ENCODE measurements at places on chromosomes 1 and 21.

DNA sequence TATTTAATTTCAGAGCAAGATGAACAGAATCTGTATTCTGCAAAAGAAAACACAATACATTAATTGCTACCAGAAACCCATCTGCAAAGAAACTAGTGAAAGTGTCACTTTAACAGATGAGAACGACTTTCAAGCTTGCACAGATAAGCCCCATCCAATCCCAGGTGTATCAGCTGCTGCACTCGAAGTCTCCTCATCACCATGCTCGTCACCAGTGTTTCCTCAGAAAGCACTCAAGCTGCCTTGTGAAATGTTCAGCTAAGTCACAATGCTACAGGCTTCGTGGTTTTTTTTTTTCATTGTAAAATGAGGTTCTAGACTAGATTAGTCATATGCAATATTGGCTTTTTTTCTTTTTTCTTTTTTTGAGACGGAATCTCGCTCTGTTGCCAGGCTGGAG lies 3.3 kb upstream of the TOMM20 start:
- peaks cover 29% of the 10 kb centered on the region for H3K36me3 ChIP-seq
- H3K27me3 ChIP-seq, result no peaks in the 10 kb centered on the region
- peaks cover under 1% of the 10 kb centered on the region for H3K4me1 ChIP-seq
- no peak overlapping the region for H3K4me3 ChIP-seq

DNA sequence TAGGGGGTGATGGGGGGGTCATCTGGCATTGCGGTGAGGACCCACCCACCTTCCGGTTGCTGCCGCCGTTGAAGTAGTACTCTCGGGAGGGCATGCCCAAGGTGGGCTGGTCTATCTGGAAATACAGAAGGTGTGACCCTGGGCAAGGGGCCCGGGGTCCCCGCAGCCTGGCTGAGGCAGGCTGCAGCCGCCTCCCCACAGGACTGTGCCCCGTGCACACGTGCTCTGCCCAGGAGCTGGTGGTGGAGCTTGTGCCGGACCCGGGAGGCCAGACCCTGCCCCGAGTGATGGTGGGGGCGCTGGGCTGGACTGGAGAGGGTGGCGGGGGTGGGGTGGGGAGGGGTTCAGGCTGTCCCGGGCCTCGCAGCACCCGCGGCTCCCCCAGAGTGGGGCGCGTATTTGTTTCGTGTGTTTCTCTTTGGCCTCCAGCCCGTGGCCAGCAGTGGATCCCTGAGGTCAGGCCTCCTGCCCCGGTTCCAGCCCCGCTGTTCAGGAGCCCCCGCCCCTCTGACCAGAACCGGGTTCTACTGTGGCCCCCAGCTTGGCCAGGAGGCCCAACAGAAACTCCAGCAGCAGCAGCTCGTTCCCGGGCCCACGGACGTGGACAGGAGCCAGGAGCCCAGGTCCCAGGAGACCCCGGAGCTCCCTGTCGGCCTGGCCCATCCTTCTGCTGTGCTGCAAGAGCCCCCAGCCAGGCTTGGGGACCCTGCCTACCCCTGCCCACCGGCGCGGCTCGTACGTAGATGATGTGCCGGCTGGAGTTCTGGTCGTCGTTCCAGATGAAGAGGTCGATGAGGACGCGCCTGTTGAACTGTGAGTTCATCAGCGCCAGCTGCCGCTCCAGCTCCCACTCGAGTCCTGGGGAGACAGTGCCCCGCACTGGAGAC lies 19.2 kb downstream of the PRXL2B start:
- no peak overlapping the region for H3K4me3 ChIP-seq
- no peak overlapping the region for H3K27ac ChIP-seq
- H3K4me1 ChIP-seq, result no peaks in the 10 kb centered on the region
- DNase-seq, result no peak
- H3K27me3 ChIP-seq, result no peaks in the 10 kb centered on the region

GRCh38 chr1:5905436-5905835 lies 86.8 kb downstream of the NPHP4 start:
- H3K27ac ChIP-seq, result no peak overlapping the region
- no peak overlapping the region for H3K4me3 ChIP-seq
- no peak for DNase-seq

- no peaks in the 10 kb centered on the region for H3K27me3 ChIP-seq
- no peaks in the 10 kb centered on the region for H3K4me1 ChIP-seq
- no peak overlapping the region for H3K4me3 ChIP-seq
- no peak overlapping the region for H3K27ac ChIP-seq
- peak; percentile 9 for DNase-seq
These were observed 210.9 kb downstream of the LTN1 start for GRCh38 chr21:28781602-28782276.

DNA sequence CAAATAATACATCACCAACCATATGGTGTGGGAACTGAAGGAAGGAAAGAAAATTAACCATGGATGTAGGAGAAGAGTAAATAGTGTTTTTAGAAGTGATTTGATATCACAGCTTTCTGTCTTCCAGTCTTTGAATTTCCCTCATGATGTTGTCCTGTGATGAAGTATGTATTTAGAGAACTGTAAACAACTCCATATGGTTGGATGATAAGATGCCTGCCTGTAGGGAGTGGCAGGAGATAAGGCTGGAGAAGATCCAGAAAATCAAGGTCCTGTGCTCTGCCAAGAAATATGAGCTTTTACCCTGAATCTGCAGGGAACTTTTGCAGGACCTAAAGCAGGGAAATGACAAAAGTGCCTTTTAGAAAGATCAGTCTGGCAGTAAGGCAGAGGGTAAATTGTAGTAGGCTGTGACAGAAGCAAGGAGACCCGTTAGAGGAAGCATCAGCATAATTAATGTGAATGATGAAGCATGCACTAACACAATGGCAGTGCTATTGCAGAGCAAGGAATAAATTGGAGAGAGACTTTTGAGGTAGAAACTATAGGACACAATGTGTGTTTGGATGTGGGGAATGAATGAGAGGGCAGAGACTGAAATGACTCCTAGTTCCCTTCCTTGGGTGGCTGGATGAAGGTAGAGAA lies 21.9 kb downstream of the CEPT1 start:
- no peak for DNase-seq
- no peaks in the 10 kb centered on the region for H3K27me3 ChIP-seq
- H3K4me1 ChIP-seq, result peaks cover 3% of the 10 kb centered on the region

DNA sequence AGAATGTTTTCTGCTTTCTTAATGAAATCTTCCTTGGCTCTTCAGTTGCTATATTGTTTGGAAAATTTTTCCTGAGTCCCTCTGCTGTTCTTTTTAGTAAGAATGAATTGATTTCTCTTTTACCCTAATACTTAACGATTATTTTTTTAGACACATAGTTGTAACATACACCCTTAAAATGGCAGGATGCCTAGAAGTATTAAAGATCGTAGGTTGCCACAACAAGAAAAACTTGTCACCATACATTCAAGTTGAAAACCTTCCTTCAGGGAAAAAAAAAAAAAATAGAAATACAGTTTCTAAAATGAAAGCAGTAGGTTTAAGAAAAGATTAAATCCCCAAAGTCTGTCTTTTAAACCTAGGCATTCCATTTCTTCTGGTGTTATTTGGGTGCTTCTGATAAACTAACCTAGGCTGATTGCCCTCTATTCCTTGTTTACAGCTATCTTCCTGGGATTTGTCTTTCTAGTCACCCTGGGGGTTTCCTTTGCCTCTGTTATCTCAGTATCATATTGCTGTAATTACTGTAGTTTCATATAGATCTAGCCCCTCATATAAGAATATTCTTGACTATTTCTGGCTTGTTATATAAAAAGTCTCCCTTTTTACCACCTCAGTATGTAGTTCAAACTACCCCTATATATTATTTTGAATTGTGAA lies 16.8 kb downstream of the SUCO start:
- DNase-seq, result no peak
- H3K36me3 ChIP-seq, result peaks cover 3% of the 10 kb centered on the region
- H3K4me1 ChIP-seq, result peaks cover 4% of the 10 kb centered on the region
- H3K27me3 ChIP-seq, result no peaks in the 10 kb centered on the region
- no peak overlapping the region for H3K4me3 ChIP-seq

- H3K4me1 ChIP-seq, result no peaks in the 10 kb centered on the region
- DNase-seq, result no peak
- H3K36me3 ChIP-seq, result no peaks in the 10 kb centered on the region
- H3K27ac ChIP-seq, result no peak overlapping the region
- H3K4me3 ChIP-seq, result no peak overlapping the region
- no peaks in the 10 kb centered on the region for H3K27me3 ChIP-seq
These were observed 22.5 kb upstream of the DPYD start for GRCh38 chr1:97943354-97943753.

DNA sequence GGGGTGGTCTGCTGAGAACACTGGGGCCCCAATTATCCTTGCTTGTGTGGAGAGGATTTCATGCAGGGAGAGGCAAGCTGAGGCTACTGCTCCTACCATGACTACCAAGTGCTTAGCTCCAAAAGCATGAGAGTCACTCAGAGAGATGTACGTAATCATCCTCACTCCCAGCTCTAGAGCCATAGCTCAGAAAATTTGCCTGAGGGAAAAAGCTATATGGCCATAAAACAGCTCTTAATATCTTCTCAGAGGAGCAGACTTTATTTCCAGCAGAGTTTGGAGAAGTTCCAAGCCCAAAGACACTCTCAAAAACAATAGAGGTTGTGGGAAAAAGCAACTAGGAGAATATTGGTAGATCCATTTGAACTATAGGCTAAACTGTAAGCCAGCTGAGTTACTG lies 106.4 kb upstream of the PBX1 start:
- no peak for DNase-seq
- H3K27ac ChIP-seq, result no peak overlapping the region
- no peaks in the 10 kb centered on the region for H3K4me1 ChIP-seq
- H3K4me3 ChIP-seq, result no peak overlapping the region
- H3K36me3 ChIP-seq, result no peaks in the 10 kb centered on the region
- no peaks in the 10 kb centered on the region for H3K27me3 ChIP-seq

DNA sequence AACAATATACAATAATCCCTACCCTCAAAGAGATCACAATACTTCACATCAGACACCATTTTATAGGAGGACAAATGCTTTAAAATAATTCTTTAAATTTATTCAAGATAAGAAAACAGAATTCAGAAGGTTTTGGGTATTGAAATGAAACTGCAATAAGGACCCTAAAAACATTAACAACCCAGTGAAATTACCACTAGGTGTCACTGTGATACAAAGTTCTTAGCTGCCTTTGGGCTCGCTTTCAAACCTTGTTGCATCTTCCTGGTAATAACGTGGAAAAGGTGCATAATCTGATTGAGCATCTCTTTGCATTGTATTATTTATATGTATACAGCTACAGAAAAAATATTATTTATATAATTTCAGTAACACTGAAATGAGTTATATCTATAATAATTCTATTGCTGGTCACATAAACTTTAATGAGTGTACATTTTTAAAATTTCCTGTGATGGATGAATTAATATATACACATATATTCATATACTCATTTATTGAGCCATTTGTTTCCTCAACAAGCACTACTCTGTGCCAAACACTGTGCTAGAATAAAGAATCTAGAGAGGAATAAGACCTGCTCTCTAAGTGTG lies 185.2 kb downstream of the FAF1 start:
- no peaks in the 10 kb centered on the region for H3K27me3 ChIP-seq
- DNase-seq, result peak; percentile 67
- H3K4me1 ChIP-seq, result no peaks in the 10 kb centered on the region
- H3K36me3 ChIP-seq, result no peaks in the 10 kb centered on the region
- H3K4me3 ChIP-seq, result no peak overlapping the region
- H3K27ac ChIP-seq, result no peak overlapping the region

DNA sequence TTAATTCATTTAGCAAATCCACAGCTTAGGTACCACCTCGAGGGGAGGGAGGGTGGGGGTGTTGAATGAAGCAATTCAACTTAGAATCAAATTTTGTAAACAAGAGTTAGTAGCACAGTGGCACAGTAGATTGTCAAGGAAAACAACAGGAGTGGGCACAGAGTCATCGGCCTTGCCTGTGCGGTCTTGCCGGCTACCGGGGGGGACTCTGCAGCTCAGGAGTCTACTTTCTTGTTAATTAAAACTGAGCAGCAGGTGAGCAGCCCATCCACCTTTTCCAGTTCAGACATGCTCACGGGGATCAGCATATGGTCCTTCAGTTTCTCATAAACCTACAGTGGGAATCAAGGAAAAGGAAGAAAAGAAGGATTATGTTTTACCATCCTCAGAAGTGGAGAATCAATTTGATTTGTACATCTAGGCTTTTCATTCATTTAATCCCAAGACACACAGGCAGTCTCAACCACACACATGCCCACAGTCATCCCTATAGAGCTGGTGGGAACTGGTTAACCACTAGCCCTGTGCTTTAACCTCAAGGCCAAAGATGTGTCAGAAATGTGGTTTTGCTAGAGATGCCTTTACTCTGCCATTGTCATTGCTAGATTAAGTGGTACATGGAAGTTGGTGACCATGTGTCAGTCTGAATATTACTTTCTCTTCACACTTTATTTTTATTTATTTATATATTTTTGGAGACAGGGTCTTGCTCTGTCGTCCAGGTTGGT lies 45.0 kb upstream of the BCL10 start:
- no peak for DNase-seq
- H3K4me1 ChIP-seq, result no peaks in the 10 kb centered on the region
- H3K4me3 ChIP-seq, result no peak overlapping the region
- no peak overlapping the region for H3K27ac ChIP-seq

DNA sequence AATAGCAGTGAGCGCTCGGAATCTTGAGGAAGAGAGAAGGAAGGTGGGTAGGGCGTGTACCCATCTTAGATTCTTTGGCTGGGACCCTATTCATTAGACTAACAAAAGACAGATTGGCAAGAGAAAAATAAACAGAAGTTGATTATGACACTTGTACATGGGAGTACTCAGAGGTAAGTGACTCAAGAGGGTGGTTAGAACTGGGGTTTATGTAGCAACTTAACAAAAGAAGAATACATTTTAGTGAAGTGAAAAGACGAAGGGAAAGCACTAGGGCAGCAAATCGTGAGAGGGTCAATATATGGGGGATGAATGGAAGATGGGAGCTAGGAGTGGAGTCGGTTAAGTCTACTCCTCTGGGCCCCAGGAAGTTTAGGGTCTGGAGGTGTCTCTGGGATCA lies 25.8 kb upstream of the RCC2 start:
- no peaks in the 10 kb centered on the region for H3K27me3 ChIP-seq
- no peaks in the 10 kb centered on the region for H3K36me3 ChIP-seq
- no peak overlapping the region for H3K27ac ChIP-seq
- DNase-seq, result no peak
- H3K4me1 ChIP-seq, result no peaks in the 10 kb centered on the region
- no peak overlapping the region for H3K4me3 ChIP-seq

DNA sequence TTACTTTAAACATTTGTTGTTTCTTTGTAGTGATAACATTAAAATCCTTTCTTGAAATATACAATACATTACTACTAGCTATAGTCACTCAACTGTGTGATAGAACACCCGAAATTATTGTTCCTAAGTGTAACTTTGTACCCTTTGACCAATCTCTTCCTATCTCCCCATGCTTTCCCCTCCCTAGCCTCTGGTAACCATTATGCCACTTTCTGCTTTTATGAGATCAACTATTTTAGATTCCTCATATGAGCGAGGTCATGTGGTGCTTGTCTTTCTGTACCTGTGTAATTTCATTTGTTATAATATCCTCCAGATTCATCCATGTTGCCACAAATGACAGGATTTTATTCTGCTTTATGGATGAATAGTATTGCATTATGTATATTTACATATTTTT lies 629.0 kb downstream of the USP25 start:
- H3K27ac ChIP-seq, result no peak overlapping the region
- H3K4me3 ChIP-seq, result no peak overlapping the region
- DNase-seq, result no peak
- H3K36me3 ChIP-seq, result no peaks in the 10 kb centered on the region

- peaks cover 14% of the 10 kb centered on the region for H3K36me3 ChIP-seq
- no peaks in the 10 kb centered on the region for H3K27me3 ChIP-seq
- peaks cover 3% of the 10 kb centered on the region for H3K4me1 ChIP-seq
- H3K27ac ChIP-seq, result no peak overlapping the region
These were observed 4.0 kb upstream of the MEX3A start for GRCh38 chr1:156086256-156086662.
